T1000 (cell line): ENCODE measurements at places on chromosomes 5 and 9.

GRCh38 chr5:81239613-81240012 is 6.5 kb downstream of the CKMT2 start:
- DNase-seq: no peak

GRCh38 chr5:169029037-169029436 is 271.9 kb downstream of the SLIT3 start:
- no peak for DNase-seq

DNA sequence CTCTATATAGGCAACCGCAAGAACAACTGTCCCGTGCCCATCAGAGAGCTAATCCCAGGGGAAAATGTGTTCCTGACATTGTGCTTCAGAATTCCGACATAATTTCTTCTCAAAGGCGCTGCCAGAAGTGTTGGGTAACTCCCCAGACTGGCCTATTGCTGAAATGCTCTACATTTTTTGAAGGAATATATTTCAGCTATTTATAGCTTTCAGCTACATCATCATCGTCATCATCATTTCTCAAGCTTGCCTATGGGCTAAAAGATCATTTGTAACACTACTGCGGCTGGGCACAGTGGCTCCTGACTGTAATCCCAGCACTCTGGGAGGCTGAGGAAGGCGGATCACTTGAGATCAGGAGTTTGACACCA is 49.7 kb downstream of the MYO10 start:
- no peak for DNase-seq

GRCh38 chr5:141135030-141135717 is at the start of gene PCDHB5:
Gene PCDHB5, plus strand, starts transcription at chr5:141135206. Its CDS starts 229 bp downstream, at chr5:141135435.
- peak; percentile 4 for DNase-seq
